IMR-90 (cell line): ENCODE measurements at places on chromosomes 6 and 20. TPM values are rescaled to one million over a fixed set of nuclear protein-coding genes. Genes with fewer than 3 reads are reported as not detected.

GRCh38 chr20:10576411-10577090, 97.2 kb downstream of the JAG1 start:
- H3K27ac ChIP-seq = no peak overlapping the region
- H3K4me3 ChIP-seq = no peak overlapping the region
- no peaks in the 10 kb centered on the region; the same call in 1 of the 2 replicates for H3K27me3 ChIP-seq
- H3K36me3 ChIP-seq = no peaks in the 10 kb centered on the region

DNA sequence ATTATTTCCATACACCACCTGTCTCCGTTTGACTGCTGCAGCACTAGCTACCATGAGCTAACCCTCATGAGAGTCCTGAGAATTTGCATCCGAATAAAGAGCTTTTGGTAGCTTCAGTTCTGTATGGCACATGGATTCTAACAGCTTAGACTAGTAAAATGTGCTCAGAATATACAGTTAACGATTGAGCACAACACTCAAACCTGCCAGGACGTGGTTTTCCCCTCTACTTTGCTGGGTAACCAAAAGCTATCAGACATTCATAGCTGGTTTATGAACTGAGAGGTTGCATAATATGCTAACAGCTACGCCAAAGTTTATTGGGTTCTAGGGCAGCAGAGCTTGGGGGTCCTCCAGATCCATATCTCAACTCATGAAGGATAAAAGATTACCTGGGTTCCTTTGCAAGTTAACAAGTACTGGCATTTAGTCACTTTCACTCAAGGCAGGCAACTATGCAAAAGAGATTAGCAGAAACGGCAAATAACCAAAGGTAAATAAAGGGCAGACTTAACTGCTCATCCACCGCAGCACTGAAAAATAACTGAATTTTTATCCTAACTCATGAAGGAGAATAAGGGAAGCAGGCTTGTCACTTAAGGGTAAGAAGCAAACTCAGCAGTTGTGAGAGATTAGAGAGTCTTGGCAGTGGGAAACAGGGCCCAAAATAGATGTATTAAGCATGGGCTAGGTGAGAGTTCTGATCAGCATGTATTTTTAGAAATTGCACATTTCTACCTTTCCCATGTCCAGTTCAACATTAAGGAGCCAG, 29.4 kb downstream of the NUDT3 start:
- no peaks in the 10 kb centered on the region for H3K27me3 ChIP-seq
- no peak overlapping the region for H3K27ac ChIP-seq
- DNase-seq = no peak
- H3K4me1 ChIP-seq = peaks cover 9% of the 10 kb centered on the region
- H3K4me3 ChIP-seq = no peak overlapping the region

GRCh38 chr20:54086507-54087039, 16.2 kb upstream of the BCAS1 start:
- H3K27ac ChIP-seq = no peak overlapping the region
- H3K27me3 ChIP-seq = peaks cover 7% of the 10 kb centered on the region
- DNase-seq = peak; percentile 57
- H3K36me3 ChIP-seq = no peaks in the 10 kb centered on the region
- no peaks in the 10 kb centered on the region for H3K4me1 ChIP-seq
- H3K4me3 ChIP-seq = no peak overlapping the region

DNA sequence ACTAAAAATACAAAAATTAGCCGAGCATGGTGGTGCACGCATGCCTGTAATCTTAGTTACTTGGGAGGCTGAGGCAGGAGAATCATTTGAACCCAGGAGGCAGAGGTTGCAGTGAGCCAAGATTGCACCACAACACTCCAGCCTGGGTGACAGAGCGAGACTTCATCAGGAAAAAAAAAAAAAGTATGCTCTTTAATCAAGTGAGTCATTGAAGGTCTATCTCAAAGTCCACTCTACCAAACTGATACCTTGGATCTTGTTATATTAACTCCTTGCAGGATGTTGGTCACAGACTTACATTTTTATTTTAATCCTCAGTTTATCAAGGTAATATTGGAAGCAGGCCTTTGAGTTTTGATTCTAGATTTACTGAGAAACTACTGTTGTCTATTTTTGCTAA, 348.7 kb downstream of the COL12A1 start:
- no peaks in the 10 kb centered on the region for H3K4me1 ChIP-seq
- H3K27ac ChIP-seq = no peak overlapping the region
- no peaks in the 10 kb centered on the region for H3K27me3 ChIP-seq
- no peaks in the 10 kb centered on the region for H3K36me3 ChIP-seq
- H3K4me3 ChIP-seq = no peak overlapping the region

DNA sequence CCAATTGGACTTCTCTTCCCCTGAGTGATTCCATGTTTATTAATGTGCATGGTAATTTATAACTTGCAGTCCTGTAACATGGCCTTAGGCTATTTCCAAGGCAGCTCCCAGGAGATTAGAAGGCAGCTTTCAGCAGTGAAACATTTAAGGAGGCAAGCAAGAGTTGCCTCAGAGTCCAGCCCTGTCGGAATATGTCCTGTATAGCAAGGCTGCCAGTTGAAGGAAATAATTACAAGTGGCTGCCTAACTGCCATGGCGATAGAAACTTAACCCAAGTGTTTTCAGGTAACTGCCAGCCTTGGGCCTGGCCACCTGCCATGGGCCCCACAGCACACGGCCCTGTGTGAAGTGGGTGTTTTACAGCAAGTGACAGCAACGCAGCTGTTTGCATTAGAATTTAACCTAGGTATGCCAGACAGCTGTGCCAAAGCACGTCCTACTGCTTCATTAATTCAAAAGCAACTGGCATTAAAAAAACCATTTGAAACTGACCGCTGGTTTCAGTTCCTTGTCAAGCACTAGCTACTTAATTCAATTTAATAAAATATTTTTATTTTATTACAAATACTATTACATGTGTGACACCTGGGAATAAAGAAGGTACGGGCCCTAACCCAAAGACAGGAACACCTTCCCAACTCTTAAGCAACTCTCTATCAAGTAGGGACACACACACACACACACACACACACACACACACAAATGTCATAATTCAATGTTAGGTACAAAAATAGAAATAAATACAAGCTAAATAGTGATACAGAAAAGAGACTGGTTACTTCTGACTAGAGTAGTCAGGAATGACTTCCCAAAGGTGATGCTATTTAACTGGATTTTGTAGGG, 151.8 kb upstream of the HEY2 start:
- no peak overlapping the region for H3K27ac ChIP-seq
- no peaks in the 10 kb centered on the region for H3K4me1 ChIP-seq
- H3K27me3 ChIP-seq = no peaks in the 10 kb centered on the region
- H3K4me3 ChIP-seq = no peak overlapping the region

DNA sequence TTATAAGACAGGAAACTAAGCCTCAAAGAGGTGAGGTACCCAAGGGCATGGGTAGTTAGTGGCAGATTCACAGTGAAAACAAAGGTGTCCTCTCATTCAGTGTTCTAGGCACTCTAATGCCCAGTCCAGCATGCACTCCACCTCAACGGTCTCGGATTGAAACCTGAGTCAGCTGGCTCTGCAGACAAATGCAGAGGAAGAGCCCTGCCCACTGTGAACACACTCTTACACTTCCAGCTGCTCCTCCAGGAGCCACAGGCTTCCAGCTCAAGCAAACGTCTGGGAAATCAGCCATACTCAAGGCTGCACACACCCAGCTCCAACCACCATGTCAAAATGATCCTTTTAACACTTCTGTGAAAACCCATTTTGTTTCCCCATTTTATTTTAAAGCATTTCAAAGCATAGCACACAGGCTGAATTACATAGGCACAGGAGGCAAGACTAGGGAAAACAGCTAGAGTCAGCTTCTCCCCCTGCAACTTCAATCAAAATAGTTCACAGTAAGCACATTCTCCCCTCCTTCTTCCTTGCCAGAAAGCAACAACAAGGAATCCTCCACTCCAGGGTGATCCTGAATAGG, 3.0 kb upstream of the IL17A start:
- H3K4me1 ChIP-seq = no peaks in the 10 kb centered on the region
- no peaks in the 10 kb centered on the region for H3K36me3 ChIP-seq
- peaks cover 3% of the 10 kb centered on the region; the same call in 1 of the 2 replicates for H3K27me3 ChIP-seq

DNA sequence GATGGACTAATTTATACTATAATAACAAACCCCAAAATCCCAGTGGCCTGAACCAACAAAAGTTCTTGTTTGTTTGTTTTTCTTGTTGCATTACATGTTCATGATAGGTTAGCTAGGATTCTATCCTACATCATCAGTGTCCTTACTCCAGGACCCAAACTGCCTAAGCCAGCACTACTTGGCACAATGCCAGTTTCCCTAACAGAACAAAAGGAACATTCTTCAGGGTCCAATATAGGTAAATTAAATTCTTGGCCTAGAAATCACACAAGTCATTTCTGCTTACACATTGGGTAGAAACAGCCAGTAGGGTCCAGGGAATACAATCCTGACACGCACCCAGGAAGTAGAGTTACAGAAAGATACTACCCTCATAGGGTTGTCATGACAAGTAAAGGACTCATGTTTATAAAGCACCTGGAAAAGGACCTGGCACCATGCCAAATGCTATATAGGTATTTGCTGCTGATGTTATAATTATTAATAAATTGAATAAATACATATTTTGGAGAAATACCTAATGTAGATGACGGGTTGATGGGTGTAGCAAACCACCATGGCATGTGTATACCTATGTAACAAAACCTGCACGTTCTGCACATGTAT, 38.8 kb downstream of the RCAN2 start:
- H3K4me3 ChIP-seq = no peak overlapping the region
- no peaks in the 10 kb centered on the region for H3K36me3 ChIP-seq
- H3K4me1 ChIP-seq = no peaks in the 10 kb centered on the region
- no peak for DNase-seq
- no peaks in the 10 kb centered on the region for H3K27me3 ChIP-seq

The ANGPT4 gene
- not detected in 2 replicates for polyA plus RNA-seq

The NR2E1 gene
- not detected in 2 replicates for polyA plus RNA-seq

The MICAL1 gene
- polyA plus RNA-seq = 57.1 and 59.1 TPM in 2 replicates
